ENCODE measurements at places on chromosomes 12 and 14. TPM values are rescaled to one million over a fixed set of nuclear protein-coding genes. Genes with fewer than 3 reads are reported as not detected.

Gene CIROP
- 0.12 TPM for total RNA-seq

Gene MANSC4
- total RNA-seq: not detected

Gene NGDN
- 39.4 TPM for total RNA-seq

Gene ALX1
- total RNA-seq: 0.08 TPM

Gene NAP1L1
- 216 TPM for total RNA-seq

Gene TBX3
- 20.8 TPM for total RNA-seq

Gene SLCO1A2
- not detected for total RNA-seq

Gene SLC6A15
- total RNA-seq: 0.08 TPM

Gene AMDHD1
- not detected for total RNA-seq

Gene KLRK1
- total RNA-seq: not detected

Gene OLR1
- total RNA-seq: not detected

Gene CISTR
- not detected for total RNA-seq

Gene FOXG1
- not detected for total RNA-seq

Gene DCAF4
- 15.0 TPM for total RNA-seq

Gene CD163L1
- total RNA-seq: 8.1 TPM

Gene FAM234B
- total RNA-seq: 4.7 TPM

Gene VWF
- total RNA-seq: 0.75 TPM

Gene DACT1
- 9.8 TPM for total RNA-seq

Gene SNRPF
- total RNA-seq: 22.2 TPM

Gene PTGR2
- 4.6 TPM for total RNA-seq

Gene RTN1
- 0.35 TPM for total RNA-seq

Gene EPYC
- not detected for total RNA-seq

Gene FITM1
- total RNA-seq: 0.23 TPM

Gene OTOGL
- total RNA-seq: 0.08 TPM

Gene SPTB
- not detected for total RNA-seq

All from smooth muscle cell of the coronary artery (primary cell).